ENCODE measurements at places on chromosomes 5 and 9.
A peak's percentile ranks its signal among the peaks of the same experiment; 100 is the strongest.

- DNase-seq: peak; percentile 6
Observed at GRCh38 chr9:38713426-38713825, 6.5 kb downstream of the FAM240B start.

- DNase-seq: peak; percentile 5
Observed at GRCh38 chr9:86082870-86083269, 16.5 kb downstream of the GOLM1 start.

GRCh38 chr9:115642285-115642684 lies 511.3 kb upstream of the PAPPA start:
- DNase-seq: no peak

DNA sequence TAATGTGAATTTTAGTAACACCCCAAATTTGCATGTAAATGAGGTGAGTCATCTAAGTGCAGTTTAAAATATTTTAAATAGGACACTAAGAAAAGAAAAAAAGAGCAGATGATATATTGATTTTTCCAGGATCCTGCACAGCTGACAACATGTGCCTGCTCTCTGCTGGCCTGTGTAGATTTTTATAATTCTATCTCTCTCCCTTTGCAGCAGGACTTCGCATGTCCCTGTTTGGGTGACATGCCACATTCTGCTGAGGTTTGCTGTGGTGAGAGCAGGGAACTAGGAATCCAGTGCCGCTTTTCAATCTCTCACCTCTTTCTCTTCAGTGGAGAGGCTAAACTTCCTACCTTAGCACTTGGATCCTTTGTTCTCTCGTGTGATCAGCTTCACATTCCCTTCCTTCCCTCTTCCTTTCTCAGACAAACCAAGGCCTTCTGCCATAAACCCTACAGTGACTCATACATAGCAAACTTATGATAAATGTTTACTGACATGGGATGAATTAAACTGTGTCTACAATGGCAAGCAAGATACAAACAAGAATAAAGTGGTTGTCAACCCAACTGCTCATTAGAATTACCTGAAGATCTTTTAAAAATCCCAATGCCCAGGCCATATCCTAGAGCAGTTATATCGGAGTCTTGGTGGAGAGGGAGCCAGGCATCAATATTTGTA lies 198.8 kb upstream of the EFNA5 start:
- DNase-seq: peak; percentile 80

- no peak for DNase-seq
Observed at GRCh38 chr5:55377810-55378209, 70.0 kb downstream of the MTREX start.

DNA sequence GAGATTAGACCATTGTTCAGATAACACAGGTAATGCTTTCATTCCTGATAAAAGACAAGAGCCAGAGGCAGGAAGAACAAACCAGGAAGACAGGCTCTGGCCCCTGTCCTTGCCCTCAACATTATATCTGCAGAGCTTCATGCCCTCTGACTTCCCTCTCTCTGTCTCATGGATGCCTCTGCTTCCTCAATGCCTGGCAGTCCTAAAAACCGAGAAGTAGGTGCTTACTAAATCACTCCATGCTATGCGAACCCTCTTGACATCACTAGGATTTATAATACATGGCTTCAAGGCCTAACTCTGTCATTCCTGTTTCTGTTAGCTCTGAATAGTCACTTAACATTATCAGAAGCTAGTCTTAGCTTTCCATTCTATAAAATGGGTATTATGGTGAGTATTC lies 117.8 kb downstream of the TLR4 start:
- no peak for DNase-seq

- DNase-seq: no peak
Observed at GRCh38 chr9:127758843-127759242, 19.6 kb downstream of the SH2D3C start.

DNA sequence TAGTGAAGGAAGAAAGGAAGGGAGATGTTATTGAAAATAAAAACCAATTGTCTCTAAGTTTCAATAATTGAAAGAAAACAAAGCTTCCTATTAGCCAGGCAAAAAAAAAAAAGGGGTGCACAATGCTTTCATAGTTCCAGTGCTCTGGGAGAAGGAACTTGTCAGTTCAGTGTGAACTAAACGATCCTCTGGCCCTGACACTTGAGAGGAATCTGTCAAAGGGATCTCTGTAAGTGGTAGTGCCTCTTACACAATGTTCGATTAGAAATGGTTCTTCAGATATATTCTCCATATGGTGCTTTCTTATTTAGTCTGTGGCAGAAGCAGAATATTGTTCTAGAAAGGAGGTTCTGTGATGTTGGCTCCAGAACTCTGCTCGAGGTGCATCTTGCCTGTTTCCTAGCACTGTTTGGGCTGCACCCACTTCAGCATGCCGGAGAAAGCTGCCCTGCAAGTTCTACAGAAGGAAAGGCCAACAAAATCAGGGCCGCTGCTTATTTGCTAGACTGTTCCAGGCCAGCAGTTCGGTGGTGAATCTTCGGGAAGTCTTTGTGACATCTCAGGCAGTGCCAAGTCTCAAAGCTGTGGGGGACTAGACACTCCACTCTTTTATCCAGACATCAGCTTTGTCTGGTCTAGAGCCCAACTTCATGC lies 90.9 kb downstream of the PIK3R1 start:
- no peak for DNase-seq

DNA sequence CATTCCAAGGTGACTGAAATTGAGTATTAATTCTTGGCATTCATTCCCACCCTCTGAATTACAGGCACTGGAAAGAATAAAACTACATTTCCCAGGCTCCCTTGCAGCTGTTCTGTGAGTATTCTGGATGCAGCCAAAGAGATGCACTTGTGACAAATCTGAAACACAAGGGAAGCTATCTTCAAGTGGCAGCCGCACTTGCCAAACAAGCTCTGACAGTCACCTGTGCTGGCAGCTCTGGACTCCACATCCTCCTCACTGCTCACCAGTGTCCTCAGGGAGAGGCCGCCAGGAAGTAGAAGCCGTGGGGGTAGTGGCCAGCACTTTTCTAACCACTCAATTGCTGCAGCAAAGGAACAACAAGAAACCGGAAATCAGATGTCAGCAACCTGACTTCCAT lies 275.0 kb downstream of the NR2F1-AS1 start:
- no peak for DNase-seq

DNA sequence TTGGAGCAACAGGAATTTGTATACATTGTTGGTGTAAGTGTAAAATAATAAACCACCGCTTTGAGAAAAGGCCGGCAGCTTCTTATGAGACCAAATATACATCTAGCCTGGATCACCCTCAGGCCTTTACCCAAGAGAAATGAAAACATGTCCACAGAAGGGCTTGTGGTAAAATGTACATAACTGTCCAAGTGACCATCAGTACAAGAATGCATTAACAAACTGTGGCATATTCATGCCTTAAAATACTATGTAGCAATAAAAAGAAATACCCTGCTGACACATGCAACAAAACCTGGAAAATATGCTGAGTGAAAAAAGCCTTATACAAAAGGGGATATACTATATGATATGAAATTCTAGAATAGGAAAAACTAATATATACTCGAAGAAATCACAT lies 311.9 kb upstream of the TRPC7 start:
- peak; percentile 82 for DNase-seq

DNA sequence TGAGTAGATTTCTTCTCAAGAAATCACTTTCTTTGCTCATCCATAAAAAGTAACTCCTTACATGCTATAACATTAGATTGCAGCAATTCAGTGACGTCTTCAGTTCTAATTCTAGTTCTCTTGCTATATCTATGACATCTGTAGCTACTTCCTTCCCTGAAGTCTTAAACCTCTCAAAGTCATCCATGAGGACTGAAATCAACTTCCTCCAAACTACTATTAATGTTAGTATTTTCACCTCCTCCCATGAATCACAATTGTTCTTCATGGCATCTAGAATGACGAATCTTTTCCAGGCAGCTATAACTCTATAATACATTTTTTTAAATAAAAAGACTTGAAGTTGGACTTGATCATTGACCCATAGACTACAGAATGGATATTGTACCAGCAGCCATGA lies 46.2 kb upstream of the PRRC1 start:
- DNase-seq: no peak

- DNase-seq: no peak
Observed at GRCh38 chr9:108567571-108567970, 288.2 kb downstream of the ACTL7B start.

GRCh38 chr5:141135718-141136266 lies 786 bp downstream of the PCDHB5 start:
- no peak for DNase-seq

DNA sequence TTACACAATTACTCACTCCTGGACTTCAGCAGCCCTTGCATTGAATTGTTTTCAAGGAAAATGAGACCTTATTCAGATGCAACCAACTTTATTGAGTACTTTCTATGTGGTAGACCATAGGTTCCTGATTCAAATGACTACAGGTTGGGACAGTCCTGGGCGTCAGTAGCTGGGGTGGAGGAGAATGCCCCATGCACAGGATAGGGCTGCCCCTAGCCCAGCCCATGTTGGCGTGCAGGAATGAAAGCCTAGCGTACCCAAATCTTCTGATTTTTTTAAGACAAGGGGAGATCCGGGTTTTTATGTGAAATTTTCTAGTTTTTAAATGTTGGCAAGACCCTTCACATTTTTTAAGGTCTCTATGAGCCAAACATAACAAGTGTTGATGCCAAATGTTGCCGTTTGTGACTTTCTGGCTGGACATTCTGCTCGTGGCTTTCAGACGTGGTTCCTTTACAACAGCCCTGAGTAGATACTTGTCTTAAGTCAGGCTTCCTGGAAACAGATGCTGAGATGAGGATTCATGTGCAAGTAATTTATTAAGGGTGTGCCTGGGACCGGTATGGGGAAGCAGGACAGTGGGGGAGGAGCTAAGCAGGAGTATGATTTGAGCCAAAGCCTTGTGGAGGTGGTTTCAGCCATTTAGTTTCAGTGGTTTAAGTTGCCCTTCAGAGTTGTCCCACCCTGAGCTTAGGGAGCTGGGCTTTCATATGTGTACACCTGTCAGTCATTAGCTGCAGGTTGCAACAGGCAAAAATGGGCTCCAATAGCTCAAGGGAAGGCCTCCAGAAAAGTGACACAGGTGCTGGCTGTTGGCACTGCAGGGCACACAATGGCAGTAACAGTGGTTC lies 154.1 kb downstream of the NTRK2 start:
- peak; percentile 27 for DNase-seq

- no peak for DNase-seq
Observed at GRCh38 chr5:109899163-109899535, 209.4 kb downstream of the MAN2A1 start.

- DNase-seq: peak; percentile 81
Observed at GRCh38 chr9:77475641-77476473, 172.3 kb downstream of the GNA14 start.

DNA sequence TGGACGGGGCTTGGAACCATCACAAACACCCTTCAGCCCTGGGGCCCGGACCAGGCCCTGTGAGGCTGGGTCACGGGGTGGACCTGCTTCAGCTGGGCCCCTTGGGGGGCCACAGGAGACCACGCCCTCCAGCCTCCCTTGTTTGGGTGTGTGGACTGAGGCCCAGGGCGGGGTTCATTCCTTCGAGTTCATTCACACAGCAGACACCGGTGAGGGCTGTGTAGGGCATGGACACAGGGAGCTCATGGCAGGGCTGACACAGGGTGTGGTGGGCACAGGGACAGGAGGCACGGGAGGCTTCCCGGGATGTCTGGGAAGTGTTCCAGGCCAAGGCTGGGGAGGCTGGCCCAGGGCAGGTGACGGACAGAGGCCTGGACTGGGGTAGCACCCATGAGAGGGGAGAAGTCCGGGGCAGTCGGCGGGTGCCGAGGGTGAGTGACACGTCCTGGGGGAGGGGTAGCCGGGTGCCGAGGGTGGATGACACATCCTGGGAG lies 8.9 kb downstream of the DNLZ start:
- peak; percentile 53 for DNase-seq

GRCh38 chr5:113245427-113246225 lies 189.2 kb downstream of the TSSK1B start:
- DNase-seq: no peak

GRCh38 chr9:115524453-115525059 lies 406.6 kb upstream of the TNC start:
- peak; percentile 80 for DNase-seq

GRCh38 chr5:37776826-37777225 lies 63.0 kb downstream of the GDNF start:
- DNase-seq: peak; percentile 96

DNA sequence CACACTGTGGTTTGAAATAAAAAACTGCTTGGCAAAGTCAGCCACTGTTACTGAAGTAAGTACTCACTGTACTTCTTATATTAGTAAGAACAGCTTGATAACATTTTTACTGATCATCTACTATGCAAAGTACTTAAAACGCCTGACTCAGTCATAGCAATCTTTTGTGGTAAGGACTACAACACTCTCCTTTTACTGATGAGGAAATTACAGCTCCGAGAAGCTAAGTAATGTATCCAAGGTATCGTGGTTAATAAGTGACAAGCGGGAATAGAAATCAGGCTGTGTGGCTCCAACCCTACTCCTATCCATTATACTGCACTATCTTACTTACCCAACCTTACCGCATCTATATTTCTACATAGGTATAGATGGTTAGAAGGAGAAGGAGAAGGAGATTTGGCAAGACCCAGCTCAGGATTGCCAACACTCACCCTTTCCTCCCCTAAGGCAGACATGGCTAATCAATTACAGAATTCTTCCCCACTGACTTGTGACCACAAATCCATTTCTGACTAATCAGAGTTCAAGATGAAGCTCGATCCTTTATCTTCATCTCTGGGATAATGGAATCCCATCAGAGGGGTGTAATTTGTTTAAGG lies 281.4 kb downstream of the SPOCK1 start:
- peak; percentile 48 for DNase-seq

DNA sequence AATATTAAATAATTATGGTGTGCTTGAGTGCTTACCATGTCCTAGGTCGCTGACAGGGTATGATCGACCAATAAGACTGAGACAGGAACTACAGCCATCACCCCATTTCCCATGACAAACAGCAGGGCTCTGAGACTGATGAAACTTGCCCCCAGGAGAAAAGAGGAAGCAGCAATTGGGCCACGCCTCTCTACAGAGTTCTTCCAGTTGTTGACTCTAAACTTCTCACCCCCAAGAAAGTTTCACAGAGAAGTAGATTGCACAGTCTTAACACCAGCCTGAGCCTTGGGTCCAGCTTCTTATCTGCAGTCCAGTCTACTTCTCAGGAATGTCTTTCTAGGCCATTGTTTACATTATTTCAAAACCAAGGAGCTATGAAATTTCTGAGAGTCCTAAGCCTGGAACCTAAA lies 182.2 kb upstream of the ANKRD55 start:
- peak; percentile 87 for DNase-seq

- DNase-seq: peak; percentile 51
Observed at GRCh38 chr9:20476912-20477521, 145.3 kb downstream of the MLLT3 start.

DNA sequence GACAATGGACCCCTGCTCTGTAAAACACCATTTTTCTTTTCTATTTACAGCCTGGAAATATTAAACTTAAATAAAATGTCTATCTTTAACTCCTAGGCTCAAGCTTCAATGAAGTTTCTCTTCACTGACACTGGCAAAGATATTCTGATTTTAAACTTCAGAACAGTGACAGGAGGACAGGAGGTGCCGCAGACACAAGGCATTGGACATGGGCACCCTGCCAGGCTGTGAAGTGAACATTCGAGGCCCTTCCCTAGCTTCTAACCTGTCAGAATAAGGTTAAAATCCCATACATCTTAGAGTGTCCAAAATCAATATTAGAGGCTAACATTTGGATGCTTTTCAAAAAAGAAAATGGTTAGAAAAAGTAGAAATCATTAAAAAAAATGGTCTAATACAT lies 9.2 kb downstream of the SEMA5A start:
- DNase-seq: no peak
